Common myeloid progenitor, CD34-positive (primary cell): ENCODE measurements at places on chromosomes 7 and 10.

DNA sequence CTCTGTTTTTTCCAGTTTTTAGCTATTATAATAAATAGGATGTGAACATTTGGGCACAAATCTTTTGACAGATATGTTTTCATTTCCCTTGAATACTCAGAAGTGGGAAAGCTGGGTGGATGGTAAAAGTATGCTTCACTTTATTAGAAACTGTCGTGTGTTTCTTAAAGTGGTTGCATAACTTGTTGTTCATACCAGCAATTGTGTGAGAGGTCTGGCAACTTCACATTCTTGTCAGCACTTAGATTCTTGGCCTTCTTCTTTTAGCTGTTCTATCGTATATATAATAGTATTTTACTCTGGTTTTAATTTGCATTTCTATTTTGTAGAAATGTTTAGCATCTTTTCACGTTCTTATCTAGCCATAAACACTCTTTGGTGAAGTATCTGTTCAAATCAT lies 894.4 kb downstream of the KCNMA1 start:
- DNase-seq: no peak

GRCh38 chr7:140342727-140343514 lies 55.4 kb downstream of the SLC37A3 start:
- peak; percentile 48 for DNase-seq

GRCh38 chr10:49135575-49136313 lies 1.9 kb upstream of the FAM170B start:
- no peak for DNase-seq

DNA sequence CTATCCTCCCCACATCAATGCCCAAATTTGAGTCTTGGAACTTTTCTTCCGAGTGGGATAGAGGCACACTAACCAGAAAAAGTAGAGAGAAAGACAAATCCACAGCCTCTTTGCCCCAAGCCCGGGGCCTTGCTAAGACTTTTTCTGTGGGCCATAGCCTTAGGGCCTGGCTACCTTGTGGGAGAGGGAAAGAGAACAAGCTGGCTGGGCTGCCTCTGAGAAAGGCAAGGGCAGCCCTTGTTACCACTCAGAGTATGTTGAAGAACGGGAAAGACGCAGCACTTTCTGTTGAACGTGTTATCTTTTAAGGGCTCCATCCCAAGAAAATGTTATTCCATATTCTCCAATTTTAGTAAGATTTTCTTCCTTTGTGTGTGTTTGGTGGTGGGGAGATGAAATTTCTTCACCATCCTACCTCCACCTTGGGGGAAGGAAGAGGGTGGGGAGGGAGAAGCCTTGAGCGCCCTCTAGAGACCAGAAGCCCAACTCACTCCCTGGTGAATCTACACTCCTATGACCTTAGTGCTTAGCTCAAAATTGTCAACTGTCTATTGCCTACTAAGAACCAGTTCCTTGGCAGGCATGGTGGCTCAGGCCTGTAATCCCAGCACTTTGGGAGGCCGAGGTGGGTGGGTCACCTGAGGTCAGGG lies 3.9 kb upstream of the NRF1 start:
- DNase-seq: peak; percentile 70

- DNase-seq: no peak
These were observed 40.4 kb downstream of the CAMK2B start for GRCh38 chr7:44284881-44285541.

DNA sequence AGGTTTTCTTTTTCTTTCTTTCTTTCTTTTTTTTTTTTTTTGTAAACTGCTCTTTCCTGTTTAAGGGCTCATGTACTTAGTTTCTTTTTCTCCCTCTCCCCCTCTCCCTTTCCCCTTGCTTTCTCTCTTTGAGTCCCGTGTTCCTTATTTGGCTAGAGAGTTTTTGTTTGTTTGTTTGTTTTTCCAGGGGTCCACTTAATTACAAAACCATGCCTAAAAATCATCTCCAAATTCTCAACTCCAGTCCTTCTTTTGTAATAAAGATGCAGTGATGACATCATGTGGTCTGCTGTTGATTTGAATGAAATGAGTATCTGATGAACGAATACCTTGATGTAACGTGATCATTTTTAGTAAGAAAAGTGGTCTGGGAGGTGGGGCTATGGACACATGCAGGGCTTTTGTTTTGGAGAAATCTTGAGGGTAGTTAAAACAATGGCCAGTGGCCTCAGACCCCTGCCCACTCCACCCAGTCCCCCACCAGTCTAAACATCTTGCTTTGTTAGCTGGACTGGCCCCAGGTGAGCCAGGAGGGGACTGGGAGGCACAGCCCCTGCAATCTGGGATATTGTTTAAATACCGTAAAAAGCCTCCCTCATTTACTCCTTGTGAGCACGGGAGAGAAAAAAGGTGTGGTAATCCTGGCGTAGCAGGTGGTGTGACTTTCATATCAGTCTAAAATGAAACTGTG lies 165.7 kb downstream of the LRMDA start:
- no peak for DNase-seq

- no peak for DNase-seq
These were observed 61.8 kb upstream of the LRRC18 start for GRCh38 chr10:49001402-49001801.

DNA sequence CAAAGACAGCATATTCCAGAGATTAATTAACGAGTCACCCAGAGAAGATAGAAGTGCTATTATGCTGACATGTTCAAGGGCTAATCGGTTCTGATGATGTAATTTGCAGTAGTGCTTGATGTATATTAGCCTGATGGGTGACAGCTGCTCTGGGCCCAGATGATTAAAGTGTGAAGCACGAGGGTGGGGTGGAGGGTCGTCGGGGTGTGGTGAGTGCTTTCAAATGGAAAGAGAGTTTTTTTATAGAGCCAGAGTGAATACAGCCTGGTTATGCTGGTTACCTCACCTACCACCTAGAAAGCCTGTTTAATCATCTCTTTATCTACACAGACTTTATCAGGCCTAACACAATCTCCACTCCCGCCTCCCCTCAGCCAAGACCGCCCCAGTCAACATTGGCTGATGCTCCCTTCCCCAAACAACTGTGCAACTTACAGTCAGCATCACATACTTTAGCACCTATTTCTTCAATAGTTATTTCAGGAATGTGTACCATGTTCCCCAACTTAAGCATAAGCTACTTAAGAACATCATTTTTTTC lies 11.5 kb upstream of the STN1 start:
- no peak for DNase-seq

GRCh38 chr7:5265320-5266190 lies 17.2 kb upstream of the SLC29A4 start:
- no peak for DNase-seq

DNA sequence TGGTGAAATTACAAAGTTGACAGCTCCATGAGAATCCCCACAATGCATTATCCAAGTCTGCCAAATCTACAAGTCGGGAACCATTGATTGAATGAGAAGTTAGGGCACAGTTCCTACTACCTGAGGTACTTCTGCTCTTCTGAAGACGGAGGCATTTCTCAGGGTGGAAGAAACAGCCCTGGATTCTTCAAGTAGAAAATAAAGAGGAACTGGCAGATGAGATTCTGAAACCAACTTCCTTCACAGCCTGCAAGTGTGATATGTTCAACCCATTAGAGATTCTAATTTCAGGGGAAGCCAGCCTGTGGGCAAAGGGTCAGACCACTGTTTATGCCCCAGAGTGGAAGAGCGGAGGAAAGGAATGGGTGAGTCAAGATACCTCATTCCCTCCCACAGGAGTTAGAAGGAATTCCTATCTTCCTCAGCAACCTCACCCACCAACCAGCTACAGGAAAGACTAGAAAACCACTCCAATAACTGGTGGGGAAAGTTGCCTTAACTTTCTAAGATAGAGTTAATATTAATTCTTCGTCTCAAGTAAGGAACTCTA lies 50.5 kb upstream of the BMPER start:
- DNase-seq: peak; percentile 69

- no peak for DNase-seq
These were observed 31.0 kb upstream of the PWWP2B start for GRCh38 chr10:132366006-132366405.

DNA sequence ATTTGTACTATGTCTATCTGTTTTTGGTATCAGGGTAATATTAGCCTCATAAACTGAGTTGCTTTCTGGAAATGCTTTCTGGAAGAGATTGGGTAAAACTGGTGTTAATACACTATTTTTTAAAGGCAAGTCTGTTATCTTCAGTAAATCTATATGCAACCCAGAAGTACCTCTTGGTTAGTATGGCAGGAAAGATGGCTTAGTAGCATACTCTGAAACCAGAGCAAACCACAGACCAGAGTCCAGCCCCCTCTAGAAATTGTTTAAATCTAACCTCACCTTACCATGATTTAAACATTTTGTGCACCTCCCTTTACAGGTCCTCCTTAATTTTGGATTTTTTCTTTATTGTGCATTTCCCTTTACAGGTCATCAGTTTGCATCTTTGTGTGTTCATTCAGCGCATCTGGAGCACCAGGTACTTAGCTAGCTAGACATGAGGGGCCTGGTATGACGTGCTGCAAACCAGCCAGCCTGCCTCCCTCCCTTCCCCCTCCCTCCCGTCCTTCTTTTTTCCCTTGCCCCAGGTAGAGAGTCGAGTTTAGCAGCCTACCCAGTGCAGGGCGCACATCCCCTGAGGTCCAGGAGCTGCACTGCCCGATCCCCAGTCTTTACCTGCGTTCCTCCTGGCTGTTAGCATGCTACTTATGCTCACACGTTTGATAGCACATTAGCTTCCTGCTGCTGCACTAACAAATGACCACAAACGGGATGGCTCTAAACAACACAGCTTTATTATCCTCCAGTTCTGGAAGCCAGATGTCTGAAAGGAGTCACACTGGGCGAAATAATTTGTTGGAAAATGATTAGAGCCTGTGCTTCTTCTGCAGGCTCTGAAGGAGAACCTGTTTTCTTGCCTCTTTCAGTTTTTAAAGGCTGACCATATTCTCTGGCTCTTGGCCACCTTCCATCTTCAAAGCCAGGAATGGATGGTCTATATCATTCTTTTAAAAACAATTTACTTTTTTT lies 299.9 kb upstream of the HABP2 start:
- no peak for DNase-seq

- no peak for DNase-seq
These were observed 312 bp downstream of the ARL4A start for GRCh38 chr7:12687718-12688171.

- DNase-seq: no peak
These were observed 20.4 kb upstream of the GPR37 start for GRCh38 chr7:124785994-124786393.

- no peak for DNase-seq
These were observed 260.1 kb downstream of the BMPER start for GRCh38 chr7:34165466-34165865.

DNA sequence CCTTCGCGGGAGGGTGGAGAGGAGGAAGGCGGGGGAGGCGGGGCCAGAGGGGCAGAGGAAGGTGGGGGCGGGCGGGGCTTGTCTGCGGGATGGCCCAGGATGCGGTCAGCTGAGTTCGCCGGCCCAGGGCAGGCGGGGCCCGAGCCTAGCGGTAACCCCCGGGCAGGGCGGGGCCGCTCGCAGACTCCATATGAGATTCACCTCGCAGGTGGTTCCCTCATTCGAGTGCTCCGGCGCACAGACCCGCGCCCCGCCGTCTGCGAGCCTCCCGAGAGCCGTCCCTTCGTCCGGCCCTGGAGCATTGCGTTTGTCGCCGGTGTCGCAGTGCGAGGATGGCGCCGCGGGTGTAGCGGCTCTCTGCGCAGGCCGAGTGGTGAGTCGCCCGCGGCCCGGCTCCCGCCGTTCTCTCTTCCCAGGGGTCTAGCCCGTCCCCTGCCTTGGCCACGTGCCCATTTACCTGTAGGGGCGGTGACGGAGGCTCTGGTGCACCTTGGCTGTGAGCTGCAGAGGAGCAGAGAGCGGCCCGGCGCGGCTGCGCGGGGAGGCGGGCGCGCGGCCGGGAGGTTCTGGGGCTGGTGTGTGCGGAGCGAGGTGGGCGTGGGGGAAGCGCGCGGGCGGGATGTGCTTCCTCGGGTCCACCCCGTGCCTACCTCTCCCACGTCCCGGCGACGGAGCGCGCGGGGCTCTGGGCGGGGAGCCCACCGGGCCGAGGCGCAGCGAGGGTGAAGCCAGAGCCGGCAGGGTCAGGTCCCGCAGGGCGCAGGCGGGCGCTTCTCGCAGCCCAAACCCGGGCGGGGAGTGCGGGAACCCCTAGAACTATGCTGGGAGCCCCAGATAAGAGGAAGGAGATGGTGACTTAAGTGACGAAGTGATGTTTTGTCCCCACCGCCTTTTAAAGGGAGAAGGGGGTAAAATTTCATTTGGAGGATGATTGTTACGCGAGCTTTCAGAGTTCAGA lies at the start of gene UPP1:
Gene UPP1, plus strand, starts transcription at position 220 of the 958 bp plus-strand sequence. CDS start 5,519 bp downstream, outside the sequence.
- peak; percentile 27 for DNase-seq

GRCh38 chr7:83956104-83956503 lies 238.5 kb downstream of the SEMA3A start:
- DNase-seq: no peak

DNA sequence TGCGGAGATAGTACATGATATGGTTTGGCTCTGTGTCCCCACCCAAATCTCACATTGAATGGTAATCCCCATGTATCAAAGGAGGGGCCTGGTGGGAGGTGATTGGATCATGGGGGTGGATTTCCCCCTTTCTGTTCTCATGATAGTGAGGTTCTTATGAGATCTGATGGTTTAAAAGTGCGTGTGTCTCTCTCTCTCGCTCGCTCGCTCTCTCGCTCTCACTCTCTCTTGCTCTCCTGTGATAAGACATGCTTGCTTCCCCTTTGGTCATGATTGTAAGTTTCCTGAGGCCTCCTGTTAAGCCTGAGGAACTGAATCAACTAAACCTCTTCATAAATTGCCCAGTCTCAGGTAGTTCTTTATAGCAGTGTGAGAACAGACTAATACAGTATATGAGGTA lies 171.9 kb downstream of the NSUN6 start:
- DNase-seq: no peak

- DNase-seq: no peak
These were observed 17.4 kb upstream of the ZNF273 start for GRCh38 chr7:64885520-64886240.

- no peak for DNase-seq
These were observed 329.9 kb upstream of the VWC2 start for GRCh38 chr7:49443515-49443914.

DNA sequence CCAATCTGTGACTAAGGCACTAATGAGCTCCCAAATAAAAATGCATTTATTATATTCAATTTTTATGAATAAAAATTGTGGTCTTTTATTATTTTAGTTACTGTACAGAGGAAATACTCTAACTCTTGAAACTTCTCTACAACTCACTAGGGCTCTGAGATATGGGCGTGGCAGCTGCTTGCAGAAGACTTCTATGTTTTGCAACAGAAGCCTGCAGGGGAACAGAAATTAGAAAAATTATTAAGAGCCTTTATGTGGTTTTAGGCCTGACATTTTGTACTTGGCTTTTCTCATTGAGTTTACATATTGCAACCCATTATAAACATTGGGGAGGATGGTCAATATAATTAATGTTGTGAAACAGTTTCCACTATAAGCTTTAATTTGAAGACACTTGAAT lies 581.4 kb downstream of the TNS3 start:
- DNase-seq: no peak

DNA sequence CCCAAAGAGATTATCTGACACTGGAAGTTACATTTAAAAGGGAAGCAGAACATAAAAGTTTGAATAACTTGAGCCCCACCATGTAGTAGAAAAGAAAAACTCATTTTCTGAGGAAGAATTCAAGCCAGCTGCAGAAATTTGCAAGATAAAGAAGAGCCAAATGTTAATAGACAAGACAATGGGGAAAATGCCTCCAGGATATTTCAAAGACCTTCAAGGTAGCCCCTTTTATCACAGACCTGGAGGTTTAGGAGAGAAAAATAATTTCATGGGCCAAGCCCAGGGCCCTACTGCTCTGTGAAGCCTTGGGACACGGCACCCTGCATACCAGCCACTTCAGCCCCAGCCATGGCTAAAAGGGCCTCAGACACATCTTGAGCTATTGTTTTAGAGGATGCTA lies 18.4 kb upstream of the AKR1C1 start:
- DNase-seq: no peak
